Right cardiac atrium (tissue), 5 donors: ENCODE measurements at places on chromosomes 7 and 10.

GRCh38 chr10:43026039-43026973 is 50.6 kb upstream of the RET start:
- DNase-seq, result peak; percentile 34

DNA sequence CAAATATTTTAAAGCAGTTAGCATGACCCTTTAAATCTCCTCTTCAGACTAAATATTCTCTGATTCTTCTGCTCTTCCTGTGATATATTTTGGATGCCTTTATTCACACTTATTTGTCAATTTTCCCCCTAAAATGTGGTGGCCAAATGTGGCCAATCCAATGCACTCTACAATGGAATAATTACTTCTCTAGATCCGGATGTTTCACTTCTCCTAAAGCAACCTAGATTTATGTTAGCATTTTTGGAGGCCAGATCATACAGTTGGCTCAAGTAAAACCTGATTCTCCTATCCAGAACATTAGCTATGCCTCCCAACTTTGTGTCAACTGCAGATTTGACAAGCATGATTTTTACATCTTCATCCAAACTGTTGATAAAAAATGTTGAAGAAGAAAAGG is 153.7 kb downstream of the CREB5 start:
- DNase-seq, result no peak

GRCh38 chr10:104317269-104317710 is 21.0 kb downstream of the ITPRIP start:
- no peak for DNase-seq

DNA sequence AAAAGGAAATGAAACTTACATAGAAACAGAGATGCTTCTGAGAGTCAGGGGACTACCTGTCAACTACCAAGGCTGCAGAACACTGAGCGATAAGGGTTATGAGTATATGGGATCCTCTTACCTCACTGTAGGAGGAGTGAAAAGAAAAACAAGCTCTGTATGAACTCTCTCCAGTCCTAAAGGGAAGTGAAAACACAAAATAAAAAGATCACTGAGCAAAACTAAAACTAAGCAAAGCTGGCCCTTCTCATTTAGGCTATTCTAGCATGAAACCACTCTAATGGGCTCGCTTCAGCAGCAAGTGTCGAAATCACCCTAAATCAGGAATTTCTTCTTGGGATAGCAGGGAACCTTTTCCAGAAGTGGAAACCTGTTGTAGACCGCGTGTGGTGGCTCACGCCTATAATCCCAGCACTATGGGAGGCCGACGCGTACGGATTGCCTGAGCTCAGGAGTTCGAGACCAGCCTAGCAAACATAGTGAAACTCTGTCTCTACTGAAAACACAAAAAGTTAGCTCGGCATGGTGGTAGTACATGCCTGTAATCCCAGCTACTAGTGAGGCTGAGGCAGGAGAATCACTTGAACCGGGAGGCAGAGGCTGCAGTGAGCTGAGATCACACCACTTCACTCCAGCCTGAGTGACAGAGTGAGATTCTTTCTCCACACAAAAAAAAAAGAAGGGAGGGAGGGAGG is 27.0 kb downstream of the DCLRE1C start:
- no peak for DNase-seq

GRCh38 chr7:12025246-12025645 is 185.8 kb upstream of the TMEM106B start:
- DNase-seq, result no peak

- DNase-seq, result no peak
These were observed at the start of gene FGF8 for GRCh38 chr10:101775273-101776160. Gene FGF8 (minus strand): TSS chr10:101776114. CDS start chr10:101775900, 214 bp downstream.

- DNase-seq, result no peak
These were observed 213.9 kb downstream of the DYNC1I1 start for GRCh38 chr7:95986178-95986764.

DNA sequence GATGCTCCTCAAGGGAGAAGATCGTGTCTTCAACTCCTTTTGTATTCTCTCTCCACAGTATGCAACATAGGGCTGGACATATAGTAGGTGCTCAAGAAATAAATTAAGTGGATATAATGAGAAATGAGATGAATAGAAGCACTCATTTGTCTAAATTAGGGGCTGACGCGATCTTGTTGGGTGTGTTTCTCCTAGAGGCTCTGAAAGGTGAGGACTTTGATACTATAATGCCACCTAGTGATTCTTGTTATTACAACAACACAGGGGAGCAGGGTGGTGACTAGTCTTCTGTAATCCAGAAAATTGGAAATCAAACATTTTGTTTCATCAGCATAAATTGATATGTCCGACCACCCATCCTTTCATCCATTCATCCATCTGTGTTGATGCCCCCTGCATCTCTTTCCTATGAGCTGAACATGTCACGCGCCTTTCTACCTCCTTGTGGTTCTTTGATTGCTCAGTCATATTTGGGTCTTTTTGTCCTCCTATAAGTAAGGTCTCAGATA is 3.5 kb upstream of the CFAP58 start:
- DNase-seq, result no peak

- DNase-seq, result peak; percentile 57
These were observed 118.2 kb downstream of the CDK6 start for GRCh38 chr7:92717993-92718716.

- no peak for DNase-seq
These were observed 63.3 kb upstream of the ELMO1 start for GRCh38 chr7:37511915-37512314.

DNA sequence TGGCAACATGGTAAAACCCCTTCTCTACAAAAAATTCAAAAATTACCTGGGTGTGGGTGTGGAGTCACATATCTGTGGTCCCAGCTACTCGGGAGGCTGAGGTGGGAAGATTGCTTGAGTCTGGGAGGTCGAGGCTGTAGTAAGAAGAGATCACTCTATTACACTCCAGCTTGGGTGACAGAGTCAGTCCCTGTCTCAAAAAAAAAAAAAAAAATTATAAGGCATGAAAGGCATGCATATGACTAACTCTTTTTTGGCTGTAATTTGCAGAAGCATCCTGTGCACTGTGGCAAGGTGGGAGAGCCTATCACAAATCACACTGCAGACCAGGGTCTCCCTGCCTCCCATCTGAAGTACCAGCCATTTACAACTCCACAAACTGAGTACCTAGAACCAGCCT is 14.1 kb upstream of the MYPN start:
- DNase-seq, result no peak

- DNase-seq, result peak; percentile 76
These were observed 97.9 kb downstream of the WDR11 start for GRCh38 chr10:120948889-120949608.

- DNase-seq, result no peak
These were observed 12.5 kb upstream of the CFAP69 start for GRCh38 chr7:90232430-90232829.

- DNase-seq, result no peak
These were observed 255.9 kb downstream of the ANKRD30A start for GRCh38 chr10:37381271-37381670.

DNA sequence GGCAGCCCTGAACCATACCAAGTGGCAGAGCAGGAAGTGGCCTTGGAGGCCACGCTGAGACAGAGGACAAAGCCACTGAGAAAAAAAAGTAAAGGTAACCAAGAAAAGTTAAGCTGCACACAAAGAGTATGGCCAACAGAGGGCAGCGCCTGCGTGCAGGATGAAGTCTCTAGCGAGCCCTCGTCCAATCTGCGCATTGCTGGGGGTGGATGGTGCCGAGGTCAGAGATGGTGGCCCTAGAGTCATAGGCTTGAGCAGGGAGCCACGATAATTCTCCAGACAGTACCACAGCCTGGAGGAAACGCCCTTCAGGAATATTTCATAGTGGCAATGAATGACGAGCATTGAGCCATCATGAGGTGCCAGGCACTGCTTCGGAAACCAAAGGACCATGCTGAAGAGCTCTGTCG is 9.7 kb downstream of the ATP6V0E2 start:
- peak; percentile 87 for DNase-seq

GRCh38 chr7:73427902-73428787 is 5.4 kb upstream of the FZD9 start:
- no peak for DNase-seq
